T-cell (primary cell): ENCODE measurements at places on chromosomes 12 and 14.

GRCh38 chr14:63438065-63438757 lies 105.0 kb downstream of the PPP2R5E start:
- no peak overlapping the region for H3K4me3 ChIP-seq
- H3K36me3 ChIP-seq: no peaks in the 10 kb centered on the region
- H3K27ac ChIP-seq: peak overlapping the region; percentile 14
- no peaks in the 10 kb centered on the region for H3K27me3 ChIP-seq
- H3K4me1 ChIP-seq: peaks cover 21% of the 10 kb centered on the region
- DNase-seq: peak; percentile 10

- no peaks in the 10 kb centered on the region for H3K36me3 ChIP-seq
- H3K27me3 ChIP-seq: no peaks in the 10 kb centered on the region
- no peaks in the 10 kb centered on the region for H3K4me1 ChIP-seq
- no peak for DNase-seq
- H3K4me3 ChIP-seq: no peak overlapping the region
- no peak overlapping the region for H3K27ac ChIP-seq
These were observed 84.2 kb upstream of the LRIG3 start for GRCh38 chr12:59004456-59004855.

- no peaks in the 10 kb centered on the region for H3K27me3 ChIP-seq
- no peaks in the 10 kb centered on the region for H3K4me1 ChIP-seq
- H3K4me3 ChIP-seq: no peak overlapping the region
- DNase-seq: no peak
- no peak overlapping the region for H3K27ac ChIP-seq
- H3K36me3 ChIP-seq: peaks cover 5% of the 10 kb centered on the region
These were observed 36.6 kb downstream of the WDR89 start for GRCh38 chr14:63605041-63605532.

DNA sequence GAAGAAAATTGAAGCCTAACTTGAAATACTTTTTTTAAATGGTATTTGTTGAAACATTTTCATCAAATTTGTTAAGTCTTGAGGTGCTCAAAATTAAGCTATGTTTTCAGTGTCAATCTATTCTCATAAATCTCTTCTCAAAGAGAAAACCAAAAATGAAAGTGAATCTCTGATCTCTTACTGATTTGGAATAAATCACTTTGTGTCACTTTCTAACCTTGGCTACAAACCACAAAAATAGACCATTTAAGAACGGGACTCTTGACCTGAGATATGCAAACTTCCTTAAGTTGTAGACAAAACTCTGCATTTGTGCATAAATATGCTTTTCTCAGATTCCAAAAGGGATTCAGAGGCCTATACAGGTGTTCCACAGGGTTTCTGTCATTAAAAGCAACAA lies 192.9 kb downstream of the SEC23A start:
- no peak overlapping the region for H3K4me3 ChIP-seq
- peaks cover 3% of the 10 kb centered on the region for H3K27me3 ChIP-seq
- no peak overlapping the region for H3K27ac ChIP-seq
- DNase-seq: no peak
- no peaks in the 10 kb centered on the region for H3K36me3 ChIP-seq

GRCh38 chr14:74176400-74176793 lies 62.9 kb upstream of the VSX2 start:
- H3K27me3 ChIP-seq: no peaks in the 10 kb centered on the region
- H3K4me1 ChIP-seq: no peaks in the 10 kb centered on the region
- H3K27ac ChIP-seq: no peak overlapping the region

- no peaks in the 10 kb centered on the region for H3K4me1 ChIP-seq
- no peak for DNase-seq
- H3K36me3 ChIP-seq: no peaks in the 10 kb centered on the region
- no peak overlapping the region for H3K27ac ChIP-seq
These were observed 199.6 kb upstream of the CNOT2 start for GRCh38 chr12:70043490-70044138.

DNA sequence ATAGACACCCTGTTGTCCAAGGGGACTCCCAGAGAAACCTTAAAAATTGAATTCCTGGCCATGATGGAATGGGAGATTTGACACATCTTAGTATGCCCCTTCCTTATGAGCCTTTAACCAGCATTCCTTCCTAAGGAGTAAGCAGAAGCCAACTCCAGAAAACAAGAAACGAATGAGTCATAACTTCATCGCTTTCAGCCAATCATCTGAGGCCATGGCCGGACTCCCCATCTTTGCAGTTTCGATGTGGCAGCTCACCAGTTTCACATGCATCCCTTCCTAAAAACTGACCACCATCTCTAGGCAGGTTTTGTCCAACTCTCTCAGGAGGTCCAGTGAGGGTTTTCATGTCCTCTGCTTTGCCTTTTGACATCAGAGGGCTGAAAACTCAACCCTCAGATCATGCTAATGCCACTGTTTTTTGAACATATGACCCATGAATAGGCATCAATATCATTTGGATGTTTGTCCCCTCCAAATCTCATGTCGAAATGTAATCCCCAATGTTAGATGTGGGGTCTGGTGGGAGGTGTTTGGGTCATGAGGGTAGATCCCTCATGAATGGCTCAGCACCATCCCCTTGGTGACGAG lies 19.9 kb downstream of the DAAM1 start:
- H3K36me3 ChIP-seq: no peaks in the 10 kb centered on the region
- DNase-seq: no peak
- H3K27me3 ChIP-seq: no peaks in the 10 kb centered on the region
- no peaks in the 10 kb centered on the region for H3K4me1 ChIP-seq
- H3K27ac ChIP-seq: no peak overlapping the region
- H3K4me3 ChIP-seq: no peak overlapping the region

DNA sequence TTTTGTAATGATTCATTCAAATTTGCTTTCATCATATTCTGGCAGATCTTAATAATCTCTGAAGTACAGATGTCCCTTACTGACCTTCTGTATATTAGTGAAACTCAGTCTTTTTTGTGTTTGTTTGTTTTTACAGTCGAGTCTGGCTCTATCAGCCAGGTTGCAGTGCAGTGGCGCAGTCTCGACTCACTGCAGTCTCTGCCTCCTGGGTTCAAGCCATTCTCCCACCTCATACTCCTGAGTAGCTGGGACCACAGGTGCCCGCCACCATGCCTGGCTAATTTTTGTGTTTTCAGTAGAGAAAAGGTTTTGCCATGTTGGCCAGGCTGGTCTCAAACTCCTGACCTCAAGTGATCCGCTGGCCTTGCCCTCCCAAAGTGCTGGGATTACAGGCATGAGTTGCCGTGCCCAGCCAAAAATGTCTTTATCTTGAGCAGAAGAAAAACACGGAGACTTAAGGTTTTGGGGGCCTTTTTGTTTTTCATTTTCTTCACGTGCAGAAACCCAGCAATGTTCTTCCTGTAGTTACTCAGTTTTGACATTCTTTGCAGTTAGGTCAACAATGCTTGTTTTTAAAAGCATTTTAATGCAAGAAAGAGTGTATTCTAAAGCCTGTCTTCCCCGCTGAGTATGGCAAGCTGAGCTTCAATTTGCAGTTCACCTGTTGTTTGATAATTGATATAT lies 79.5 kb downstream of the FAR2 start:
- H3K36me3 ChIP-seq: no peaks in the 10 kb centered on the region
- H3K27me3 ChIP-seq: no peaks in the 10 kb centered on the region
- H3K4me3 ChIP-seq: no peak overlapping the region
- H3K4me1 ChIP-seq: no peaks in the 10 kb centered on the region

GRCh38 chr12:4717806-4718205 lies 2.4 kb upstream of the GALNT8 start:
- H3K27ac ChIP-seq: no peak overlapping the region
- H3K4me3 ChIP-seq: no peak overlapping the region
- no peaks in the 10 kb centered on the region for H3K4me1 ChIP-seq
- no peak for DNase-seq

- no peak overlapping the region for H3K27ac ChIP-seq
- no peak overlapping the region for H3K4me3 ChIP-seq
- H3K36me3 ChIP-seq: no peaks in the 10 kb centered on the region
- DNase-seq: no peak
These were observed 146.1 kb downstream of the PAX9 start for GRCh38 chr14:36807727-36808126.

DNA sequence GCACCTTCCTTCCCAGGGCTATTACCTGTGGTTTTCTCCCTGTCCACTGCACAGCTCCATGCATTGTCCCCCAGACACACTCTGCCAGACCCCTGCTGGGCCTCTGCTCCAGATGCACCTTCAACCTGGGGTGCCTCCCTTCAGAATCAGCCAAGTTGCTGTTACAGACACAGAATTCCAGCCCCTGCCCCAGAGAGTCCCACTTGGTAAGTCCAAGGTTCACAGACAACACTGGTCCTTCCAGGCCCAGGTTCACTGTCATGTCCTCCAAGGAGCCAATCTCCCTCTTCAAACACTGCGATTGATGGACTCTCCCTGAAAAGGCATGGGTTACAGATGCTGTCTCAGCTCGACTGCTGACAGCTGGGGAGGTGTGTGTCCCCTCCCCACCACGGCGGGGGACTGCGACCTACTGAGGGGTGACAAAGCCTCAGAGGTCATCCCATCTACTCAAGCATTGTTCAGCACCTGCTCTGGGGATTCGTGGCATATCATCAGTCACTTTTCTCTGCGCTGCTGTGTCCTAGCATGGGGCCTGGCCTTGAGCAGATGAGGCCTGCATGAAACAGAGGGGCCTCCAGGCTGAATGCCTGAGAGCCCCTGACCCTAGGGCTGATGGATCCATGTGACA lies 24.3 kb downstream of the CALM1 start:
- DNase-seq: no peak
- H3K27me3 ChIP-seq: no peaks in the 10 kb centered on the region
- H3K36me3 ChIP-seq: no peaks in the 10 kb centered on the region

- H3K27me3 ChIP-seq: no peaks in the 10 kb centered on the region
- no peaks in the 10 kb centered on the region for H3K4me1 ChIP-seq
- H3K27ac ChIP-seq: no peak overlapping the region
- no peaks in the 10 kb centered on the region for H3K36me3 ChIP-seq
These were observed 6.4 kb upstream of the SLC25A3 start for GRCh38 chr12:98587084-98587483.

- DNase-seq: no peak
- no peak overlapping the region for H3K27ac ChIP-seq
- no peak overlapping the region for H3K4me3 ChIP-seq
These were observed 36.2 kb downstream of the TMEM120B start for GRCh38 chr12:121748571-121749265.

DNA sequence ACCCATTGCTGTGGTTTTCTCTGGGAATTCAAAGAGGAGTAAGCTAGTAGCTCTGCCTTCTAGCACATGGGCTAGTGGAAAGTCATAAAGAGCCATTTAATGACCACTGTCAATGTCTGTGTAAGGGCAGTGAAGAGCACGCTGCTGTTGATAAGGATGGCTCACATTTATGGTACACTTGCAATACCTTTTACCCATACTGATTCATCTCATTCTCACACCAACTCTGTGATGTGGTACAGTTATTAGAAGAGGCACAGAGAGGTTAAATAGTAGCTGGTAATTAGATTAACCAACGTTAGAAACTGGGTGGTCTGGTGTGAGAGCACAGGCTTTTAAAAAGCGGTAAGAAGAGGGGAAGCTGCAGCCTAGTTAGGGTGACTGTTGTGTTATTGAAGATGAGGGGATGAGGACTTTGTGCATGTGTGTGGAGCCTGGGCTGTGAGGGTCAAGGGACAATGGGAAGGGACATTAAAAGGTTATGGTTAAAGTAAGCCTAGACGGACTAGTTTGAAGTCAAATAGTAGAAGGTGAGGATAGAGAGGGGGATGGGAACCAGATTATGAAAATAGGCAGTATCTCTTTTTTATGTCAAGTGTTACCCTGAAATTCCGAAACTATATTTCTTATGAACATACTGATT lies 25.2 kb downstream of the RASSF3 start:
- DNase-seq: no peak
- no peak overlapping the region for H3K4me3 ChIP-seq
- H3K27ac ChIP-seq: no peak overlapping the region
- H3K27me3 ChIP-seq: no peaks in the 10 kb centered on the region
- H3K36me3 ChIP-seq: no peaks in the 10 kb centered on the region

DNA sequence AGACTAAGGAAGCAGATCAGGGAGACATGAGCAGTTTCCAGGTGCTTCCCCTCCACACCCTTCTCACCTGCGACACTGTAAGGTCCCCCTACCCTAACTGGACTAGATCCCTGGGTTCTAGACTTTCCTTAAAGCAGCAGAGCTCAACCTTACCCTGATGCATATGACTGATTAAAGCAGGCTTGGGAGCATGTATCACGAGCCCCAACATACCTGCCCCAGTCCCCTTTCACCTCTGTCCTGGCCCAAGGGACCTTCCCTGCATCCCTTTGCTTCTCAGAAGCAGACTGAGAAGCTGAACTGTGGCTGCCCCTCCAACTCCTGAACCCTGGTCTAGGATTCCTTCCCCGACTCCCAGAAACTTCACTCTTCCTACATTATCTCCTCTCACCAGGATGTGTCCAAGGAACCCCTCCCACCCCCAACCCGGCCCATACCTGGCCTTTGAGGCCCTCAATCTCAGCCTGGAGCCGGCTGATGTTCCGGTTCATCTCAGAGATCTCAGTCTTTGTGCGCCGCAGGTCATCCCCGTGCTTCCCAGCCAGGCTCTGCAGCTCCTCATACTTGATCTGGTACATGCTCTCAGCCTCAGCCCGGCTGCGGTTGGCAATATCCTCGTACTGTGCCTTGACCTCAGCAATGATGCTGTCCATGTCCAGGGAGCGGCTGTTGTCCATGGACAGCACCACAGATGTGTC lies 5.4 kb downstream of the KRT8 start:
- no peaks in the 10 kb centered on the region for H3K36me3 ChIP-seq
- no peak overlapping the region for H3K4me3 ChIP-seq
- peaks cover 40% of the 10 kb centered on the region for H3K27me3 ChIP-seq
- no peak overlapping the region for H3K27ac ChIP-seq
- peaks cover 10% of the 10 kb centered on the region for H3K4me1 ChIP-seq

DNA sequence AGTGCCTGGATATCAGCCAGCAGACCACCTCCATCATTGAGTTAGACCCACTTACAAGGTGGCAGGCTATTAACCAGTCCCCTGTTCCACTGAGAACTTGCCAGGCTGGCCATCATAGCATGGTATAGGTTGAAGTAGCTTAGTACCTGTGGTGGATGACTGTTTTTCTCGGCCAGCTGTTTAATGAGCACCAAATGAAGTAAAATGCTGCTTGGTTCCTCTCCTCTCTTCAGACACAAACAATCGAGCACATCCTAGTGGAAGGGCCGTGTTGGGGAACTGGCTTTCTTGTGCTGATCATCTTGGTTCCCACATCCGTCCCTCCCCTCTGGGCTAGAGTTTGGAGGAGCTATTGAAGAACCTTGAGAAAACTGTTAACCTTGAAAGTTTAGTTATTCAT lies 486.2 kb downstream of the RAD51B start:
- no peak overlapping the region for H3K27ac ChIP-seq
- no peak overlapping the region for H3K4me3 ChIP-seq
- no peak for DNase-seq
- H3K36me3 ChIP-seq: no peaks in the 10 kb centered on the region
- H3K4me1 ChIP-seq: no peaks in the 10 kb centered on the region

- no peak overlapping the region for H3K27ac ChIP-seq
- H3K27me3 ChIP-seq: peaks cover 26% of the 10 kb centered on the region
- no peak for DNase-seq
- H3K4me1 ChIP-seq: peaks cover 17% of the 10 kb centered on the region
These were observed 771 bp upstream of the AVPR1A start for GRCh38 chr12:63151623-63152320.

GRCh38 chr12:29792132-29792531 lies 8.4 kb upstream of the TMTC1 start:
- DNase-seq: no peak
- no peak overlapping the region for H3K27ac ChIP-seq
- no peaks in the 10 kb centered on the region for H3K27me3 ChIP-seq
- no peak overlapping the region for H3K4me3 ChIP-seq
